ENCODE measurements at places on chromosomes 1 and 21.

DNA sequence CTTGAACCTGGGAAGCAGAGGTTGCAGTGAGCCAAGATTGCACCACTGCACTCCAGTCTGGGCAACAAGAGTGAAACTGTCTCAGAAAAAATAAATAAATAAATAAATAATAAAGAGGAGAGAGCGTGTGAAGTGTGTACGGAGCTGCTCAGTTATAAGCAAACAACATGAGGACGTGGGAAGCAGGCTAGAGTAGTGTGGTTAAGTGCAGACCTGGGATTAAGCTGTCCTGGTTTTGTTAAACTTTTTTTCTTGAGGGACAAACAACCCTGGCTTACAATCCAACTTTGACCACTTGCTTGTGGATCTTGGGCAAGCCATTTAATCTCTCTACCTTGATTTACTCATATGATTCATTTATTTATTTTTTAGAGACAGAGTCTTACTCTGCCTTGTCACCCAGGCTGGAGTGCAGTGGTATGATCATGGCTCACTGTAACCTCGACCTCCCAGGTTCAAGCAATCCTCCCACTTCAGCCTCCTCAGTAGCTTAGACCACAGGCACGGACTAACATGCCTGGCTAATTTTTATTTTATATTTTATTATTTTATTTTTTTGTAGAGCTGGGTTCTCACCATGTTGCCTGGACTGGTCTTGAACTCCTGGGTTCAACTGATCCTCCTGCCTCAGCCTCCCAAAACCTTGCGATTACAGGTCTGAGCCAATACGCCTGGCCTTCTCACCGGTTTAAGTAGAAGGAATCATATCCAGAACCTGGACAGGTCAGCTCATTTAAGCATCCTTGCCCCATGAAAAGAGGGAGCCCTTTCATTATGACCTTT, 52.7 kb downstream of the RPS6KA1 start:
- no peak for DNase-seq

GRCh38 chr1:75707191-75707590, 17.3 kb upstream of the ACADM start:
- no peak for DNase-seq

DNA sequence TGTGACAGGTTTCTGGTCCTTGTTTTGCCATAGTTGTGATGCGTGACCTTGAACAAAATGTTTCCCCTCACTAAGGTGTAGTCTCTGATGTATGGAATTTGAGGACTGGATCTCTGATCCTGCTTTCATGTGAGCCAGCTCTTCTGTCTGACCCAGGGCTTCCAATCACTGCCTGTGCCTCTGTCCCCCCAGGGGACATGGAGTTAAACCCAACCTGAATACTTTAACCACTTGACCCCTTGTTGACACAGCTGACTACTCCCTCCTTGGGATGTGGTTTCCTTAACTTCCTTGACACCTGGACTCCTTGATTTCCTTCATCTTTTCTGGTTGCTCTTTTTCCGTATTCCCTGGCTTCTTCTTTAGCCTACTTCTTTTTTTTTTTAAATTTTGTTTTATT, 36.0 kb upstream of the SSBP3 start:
- no peak for DNase-seq

DNA sequence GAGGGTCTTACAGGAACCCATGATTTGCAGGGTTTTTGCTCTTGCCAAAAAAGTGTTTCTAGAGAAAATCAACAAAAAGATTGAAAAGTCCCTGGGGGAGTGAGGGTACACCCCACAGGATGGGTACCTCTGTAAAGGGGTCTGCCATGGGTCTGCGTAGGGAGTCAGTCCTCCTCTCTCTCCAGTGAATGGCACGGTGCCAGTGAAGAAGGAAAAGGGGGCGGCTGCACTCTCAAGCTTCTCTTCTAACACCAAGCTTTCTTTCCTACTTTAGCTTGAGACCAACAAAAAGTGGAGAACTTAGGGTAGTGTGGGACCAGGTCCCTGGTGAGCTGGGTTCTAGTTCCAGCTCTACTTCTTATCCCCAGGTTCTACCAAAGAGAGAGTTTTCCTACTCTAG, 87.4 kb downstream of the GLUL start:
- DNase-seq: no peak

- DNase-seq: no peak
These were observed 155.9 kb upstream of the L1TD1 start for GRCh38 chr1:62038594-62039284.

DNA sequence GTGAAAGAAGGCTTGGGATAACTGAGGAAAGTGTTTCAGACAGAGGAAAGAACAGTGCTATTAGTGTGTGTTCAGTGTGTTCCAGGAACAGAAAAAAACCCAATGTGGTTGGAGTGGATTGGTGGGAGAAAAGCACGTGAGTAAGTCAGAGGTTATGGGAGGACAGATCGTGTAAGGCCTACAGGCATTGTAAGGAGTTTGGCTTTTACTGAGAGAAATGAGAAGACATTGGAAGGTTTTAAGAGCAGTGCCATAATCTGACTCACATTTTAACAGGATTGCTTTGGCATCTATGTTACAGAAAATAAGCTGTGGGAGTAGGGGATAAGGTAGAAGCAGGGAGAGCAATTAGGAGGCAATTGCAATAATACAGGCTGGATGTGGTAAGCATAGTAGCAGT, 4.8 kb downstream of the ARPC5 start:
- no peak for DNase-seq

- no peak for DNase-seq
These were observed 6.3 kb downstream of the EBNA1BP2 start for GRCh38 chr1:43165765-43166164.

- DNase-seq: no peak
These were observed 148.6 kb downstream of the CHD1L start for GRCh38 chr1:147391114-147391513.

DNA sequence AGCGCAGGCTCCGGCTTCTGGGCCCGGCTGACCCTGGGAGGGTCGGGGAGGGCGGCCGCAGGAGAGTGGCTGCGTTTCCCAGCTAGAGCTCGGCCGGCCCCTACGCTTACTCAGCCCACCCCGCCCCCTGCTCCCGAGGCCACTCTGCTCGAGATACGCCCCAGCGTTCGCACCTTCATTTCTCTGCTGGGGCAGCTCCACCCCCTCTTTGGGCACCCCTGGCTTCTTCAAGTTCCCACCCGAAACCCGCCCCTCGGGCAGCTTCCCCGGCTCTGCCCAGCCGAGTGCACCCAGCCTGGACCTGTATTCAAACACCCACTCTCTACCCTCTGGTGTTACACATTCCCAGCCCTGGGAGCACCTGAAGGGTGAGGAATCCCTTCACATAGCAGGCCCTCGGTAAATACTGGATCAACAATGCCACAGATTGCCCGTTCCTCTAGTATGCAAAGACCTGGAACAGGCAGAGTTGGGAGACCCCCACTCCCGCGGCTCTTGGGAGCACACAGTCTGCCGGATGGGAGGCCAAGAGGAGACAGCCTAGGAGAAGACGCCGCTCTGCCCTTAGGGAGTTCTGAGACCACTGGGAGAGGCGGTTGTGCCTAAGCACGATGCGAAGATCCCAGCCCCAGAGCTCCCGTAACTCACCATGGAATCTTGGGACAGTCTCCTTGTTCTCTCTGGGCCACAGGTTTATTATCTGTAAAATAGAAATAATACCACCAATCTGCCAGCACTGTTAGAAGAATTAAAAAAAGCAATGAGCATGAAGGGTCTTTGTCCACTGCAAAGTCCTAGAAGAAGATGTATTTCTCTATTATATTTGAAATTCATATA, 566 bp upstream of the PAQR7 start:
- DNase-seq: no peak

DNA sequence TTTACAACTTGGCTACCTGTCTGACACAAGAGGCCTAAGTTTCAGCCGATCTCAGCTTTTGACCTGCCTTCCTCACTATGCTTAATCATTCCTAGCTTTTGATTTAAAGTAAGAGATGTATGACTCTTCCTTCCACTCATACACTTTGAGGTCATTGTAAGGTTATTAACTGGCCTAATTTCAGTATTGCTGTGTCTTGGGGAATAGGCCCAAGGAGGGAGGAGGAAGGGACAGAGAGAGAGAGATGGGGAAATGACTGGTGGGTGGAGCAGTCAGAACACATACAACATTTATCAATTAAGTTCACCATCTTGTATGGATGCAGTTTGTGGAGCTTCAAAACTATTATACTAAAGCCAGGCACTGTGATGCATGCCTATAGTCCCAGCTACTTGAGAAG, 28.3 kb upstream of the FAM20B start:
- DNase-seq: no peak

DNA sequence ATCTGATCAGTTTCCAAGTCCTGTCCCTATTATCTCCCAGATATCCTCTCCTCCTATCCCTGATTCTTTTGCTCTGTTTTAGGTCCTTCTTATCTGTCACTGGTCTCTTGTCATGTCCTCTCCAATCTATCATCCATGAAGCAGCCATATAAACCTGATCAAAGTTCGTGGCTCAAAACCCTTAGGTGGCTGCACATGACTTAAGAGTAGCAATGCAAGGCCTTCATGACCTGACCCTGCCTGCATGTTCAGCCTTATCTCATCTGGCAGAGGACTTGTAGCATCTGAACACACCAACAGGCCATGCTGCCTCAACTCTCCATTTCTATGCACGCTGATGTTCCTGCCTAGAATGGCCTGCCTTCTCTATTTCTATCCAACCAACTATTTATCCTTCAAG, 65.2 kb downstream of the NOS1AP start:
- DNase-seq: no peak

DNA sequence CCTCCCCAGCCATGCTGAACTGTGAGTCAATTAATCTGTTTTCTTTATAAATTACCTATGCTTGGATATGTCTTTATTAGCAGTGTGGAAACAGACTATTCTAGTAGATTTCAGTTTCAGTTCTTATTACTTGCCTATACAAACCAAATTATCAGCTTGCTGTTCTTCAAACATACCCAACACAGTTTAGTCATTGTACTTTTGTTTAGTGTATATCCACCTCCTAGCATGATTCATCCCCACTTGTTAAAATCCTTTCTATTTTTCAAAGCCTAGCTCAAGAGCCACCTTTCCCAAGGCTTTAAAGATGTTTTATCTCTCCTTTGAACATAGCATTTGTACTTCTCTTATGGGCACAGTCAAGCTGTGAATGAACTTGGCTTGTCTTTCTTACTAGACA, 195.6 kb upstream of the ZRANB2 start:
- DNase-seq: no peak

DNA sequence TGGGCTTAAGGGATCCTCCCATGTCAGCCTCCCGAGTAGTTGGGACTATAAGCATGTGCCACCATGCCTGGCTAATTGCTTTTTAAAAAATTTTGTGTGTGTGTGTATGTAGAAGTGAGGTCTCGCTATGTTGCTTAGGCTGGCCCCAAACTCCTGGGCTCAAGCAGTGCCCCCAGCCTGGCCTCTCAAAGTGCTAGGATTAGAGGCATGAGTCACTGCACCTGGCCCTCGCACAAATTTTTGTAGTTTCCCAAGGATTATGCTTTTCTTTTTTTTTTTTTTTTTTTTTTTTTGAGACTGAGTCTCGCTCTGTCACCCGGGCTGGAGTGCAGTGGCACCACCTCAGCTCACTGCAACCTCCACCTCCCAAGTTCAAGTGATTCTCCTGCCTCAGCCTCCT, 144.4 kb upstream of the HNRNPU start:
- no peak for DNase-seq

GRCh38 chr1:10519016-10519417, 44.3 kb downstream of the PEX14 start:
- no peak for DNase-seq

GRCh38 chr1:67616394-67616985, 68.5 kb upstream of the GADD45A start:
- DNase-seq: no peak

DNA sequence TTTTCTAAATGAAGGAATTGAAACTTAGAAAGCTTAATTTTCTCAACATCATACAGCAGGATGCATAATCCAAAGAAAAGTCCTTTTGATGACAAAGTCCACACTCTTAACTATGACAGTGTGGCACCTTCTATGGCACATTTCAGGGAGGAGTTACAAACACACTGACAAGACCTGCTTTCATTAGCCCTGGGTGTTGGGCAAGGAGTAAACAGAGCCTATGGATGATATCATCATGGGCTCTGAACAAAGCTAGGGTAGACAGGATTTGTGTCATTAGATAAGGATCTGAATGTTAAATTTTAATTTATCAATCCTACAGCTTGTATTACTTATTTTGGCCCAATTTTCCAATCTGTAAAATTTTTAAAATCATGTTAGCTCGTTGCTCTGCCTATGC, 62.6 kb upstream of the DENND1B start:
- no peak for DNase-seq

Data from activated effector memory CD4-positive, alpha-beta T cell treated with Interleukin-2 at 50 U/mL for 16 hours (primary cell).